ENCODE measurements at places on chromosomes 13 and 19. TPM values are rescaled to one million over a fixed set of nuclear protein-coding genes. Genes with fewer than 3 reads are reported as not detected.

The MKNK2 gene
- 99.6 TPM for total RNA-seq

The AKT1S1 gene
- total RNA-seq: 28.9 TPM

The SMIM7 gene
- 61.8 TPM for total RNA-seq

The NCR1 gene
- not detected for total RNA-seq

The SSC5D gene
- 32.4 TPM for total RNA-seq

The ATP1A3 gene
- 0.19 TPM for total RNA-seq

The S1PR5 gene
- not detected for total RNA-seq

The ZFP82 gene
- 6.3 TPM for total RNA-seq

The SIGLEC12 gene
- total RNA-seq: 1.00 TPM

The SMAD9 gene
- total RNA-seq: 14.2 TPM

The GGN gene
- 0.51 TPM for total RNA-seq

The ADM5 gene
- 1.00 TPM for total RNA-seq

The DHDH gene
- not detected for total RNA-seq

The PRR12 gene
- 21.7 TPM for total RNA-seq

The FUZ gene
- total RNA-seq: 6.9 TPM

The GPR18 gene
- total RNA-seq: not detected

The LILRB3 gene
- total RNA-seq: 25.5 TPM

The ACP7 gene
- not detected for total RNA-seq

The LHB gene
- total RNA-seq: not detected

The GRIK5 gene
- total RNA-seq: 11.3 TPM

The MCEMP1 gene
- 3.0 TPM for total RNA-seq

The KASH5 gene
- not detected for total RNA-seq

The FRY gene
- 207 TPM for total RNA-seq

The EBI3 gene
- 2.0 TPM for total RNA-seq

The SHD gene
- not detected for total RNA-seq
